Activated CD4-positive, alpha-beta T cell treated with anti-CD3 and anti-CD28 coated beads for 1 hour (primary cell): ENCODE measurements at places on chromosomes 4 and X.

- DNase-seq = no peak
These were observed 31.2 kb upstream of the PDGFRA start for GRCh38 chr4:54197926-54198325.

DNA sequence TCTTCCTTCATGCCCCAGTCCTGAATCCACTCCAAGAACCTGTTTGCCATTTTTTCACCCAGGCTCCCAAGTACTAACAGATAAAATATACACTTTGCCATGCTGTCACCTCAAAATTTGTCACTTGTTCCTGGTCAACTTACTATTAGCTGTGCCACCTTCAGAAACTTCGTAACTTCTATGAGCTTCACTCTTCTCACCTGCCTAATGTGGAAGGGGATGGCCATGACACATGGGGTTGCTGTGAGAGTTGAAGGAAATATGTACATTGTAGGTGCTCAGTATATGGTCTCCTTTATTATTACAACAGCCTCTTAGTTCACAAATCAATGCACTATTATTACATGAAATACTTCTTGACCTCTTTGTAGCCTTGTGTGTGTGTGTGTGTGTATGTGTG lies 10.4 kb downstream of the TMSB4X start:
- DNase-seq = no peak

DNA sequence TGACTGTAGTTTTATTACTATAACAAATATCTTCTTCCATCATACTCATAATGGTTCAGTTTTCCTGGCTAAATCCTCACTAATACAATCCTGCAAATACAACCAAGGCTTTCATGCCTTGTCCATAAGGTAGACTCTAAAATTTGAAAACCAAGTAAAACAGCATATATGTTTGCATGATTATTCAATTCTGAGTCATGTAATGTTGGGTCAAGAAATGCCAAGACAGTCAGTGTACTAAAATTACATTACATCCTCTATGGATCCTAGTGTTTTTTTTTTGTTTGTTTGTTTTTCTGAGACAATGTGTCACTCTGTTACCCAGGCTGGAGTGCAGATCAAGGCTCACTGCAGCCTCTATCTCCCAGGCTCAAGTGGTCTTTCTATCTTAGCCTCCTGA lies 38.6 kb upstream of the TEX13D start:
- DNase-seq = no peak

GRCh38 chrX:39764441-39764914 lies 333.3 kb downstream of the BCOR start:
- no peak for DNase-seq

- no peak for DNase-seq
These were observed 120.3 kb downstream of the ARHGEF9 start for GRCh38 chrX:63664741-63665140.

DNA sequence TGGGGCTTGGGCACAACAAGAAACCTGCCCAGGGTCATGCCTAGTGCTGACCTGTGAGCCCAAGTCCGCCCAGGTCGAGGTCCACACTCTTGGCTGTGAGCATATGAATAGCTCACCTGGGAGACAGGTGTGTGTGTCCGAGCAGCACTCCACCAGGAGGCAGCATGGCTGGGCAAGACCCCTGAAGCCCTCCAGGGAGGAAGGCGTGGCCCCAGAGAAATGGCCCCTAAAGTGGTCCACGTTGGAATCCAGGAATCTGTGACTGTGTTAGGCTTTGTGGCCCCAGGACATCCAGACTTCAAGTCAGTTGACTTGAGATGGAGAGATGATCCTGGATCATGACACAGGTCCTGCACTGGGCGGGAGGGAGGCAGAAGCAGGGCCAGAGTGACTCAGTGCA lies 138.8 kb downstream of the CPZ start:
- DNase-seq = no peak

GRCh38 chr4:75679876-75680575 lies 6.8 kb upstream of the G3BP2 start:
- no peak for DNase-seq

DNA sequence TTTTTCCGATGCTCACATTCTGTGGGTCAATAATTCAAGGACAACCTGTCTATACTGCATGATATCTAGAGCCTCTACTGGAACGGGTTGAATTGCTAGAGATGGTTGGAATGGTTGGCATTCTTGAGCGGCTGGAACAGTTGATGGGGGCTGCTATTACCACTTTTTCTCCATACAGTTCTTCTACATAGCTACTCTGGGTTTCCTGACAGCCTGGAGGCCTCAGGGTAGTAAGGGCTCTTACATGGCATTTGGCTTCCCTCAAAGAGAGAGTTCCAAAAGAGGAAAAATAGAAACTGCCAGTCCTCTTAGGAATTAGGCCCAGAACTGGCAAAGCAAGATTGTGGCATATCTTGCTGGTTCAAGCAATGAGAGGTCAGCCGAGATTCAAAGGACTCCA lies 53.1 kb downstream of the NAA11 start:
- DNase-seq = no peak

GRCh38 chr4:176774852-176775251 lies 17.9 kb downstream of the VEGFC start:
- DNase-seq = no peak

- DNase-seq = no peak
These were observed 9.0 kb downstream of the UBE2K start for GRCh38 chr4:39706741-39707511.

GRCh38 chr4:132238697-132239096 lies 910.4 kb upstream of the PCDH10 start:
- DNase-seq = no peak

- no peak for DNase-seq
These were observed 2360.1 kb downstream of the PCDH7 start for GRCh38 chr4:33080275-33080674.

GRCh38 chr4:124092541-124092984 lies 620.0 kb downstream of the ANKRD50 start:
- DNase-seq = no peak

DNA sequence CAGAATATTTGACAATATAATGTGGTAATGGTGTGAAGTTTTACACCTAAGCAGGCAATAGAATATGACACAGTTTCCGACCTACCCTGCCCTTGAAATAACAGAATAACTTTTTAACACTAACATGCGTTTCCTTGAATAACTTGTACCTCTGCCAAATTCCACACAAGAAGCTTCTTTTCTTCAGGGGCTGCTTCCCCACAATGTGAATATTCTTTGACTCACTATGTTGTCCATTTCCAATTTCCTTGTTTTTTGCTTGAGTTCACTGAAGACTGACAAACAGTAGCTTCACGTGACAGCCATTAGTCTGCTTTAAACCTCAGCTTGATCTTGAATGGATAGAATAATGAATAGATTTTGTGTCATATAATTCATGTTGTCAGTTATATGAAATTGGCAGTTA lies 14.3 kb downstream of the SHROOM3 start:
- DNase-seq = no peak

- DNase-seq = no peak
These were observed 454 bp downstream of the LETM1 start for GRCh38 chr4:1855333-1856070.

GRCh38 chr4:181685461-181685860 lies 557.7 kb upstream of the TENM3 start:
- no peak for DNase-seq

GRCh38 chr4:48315728-48316630 lies 25.4 kb upstream of the SLAIN2 start:
- DNase-seq = no peak

- DNase-seq = no peak
These were observed 66.3 kb upstream of the GAB1 start for GRCh38 chr4:143270256-143270838.

- no peak for DNase-seq
These were observed 130.0 kb upstream of the STX18 start for GRCh38 chr4:4671774-4672349.

DNA sequence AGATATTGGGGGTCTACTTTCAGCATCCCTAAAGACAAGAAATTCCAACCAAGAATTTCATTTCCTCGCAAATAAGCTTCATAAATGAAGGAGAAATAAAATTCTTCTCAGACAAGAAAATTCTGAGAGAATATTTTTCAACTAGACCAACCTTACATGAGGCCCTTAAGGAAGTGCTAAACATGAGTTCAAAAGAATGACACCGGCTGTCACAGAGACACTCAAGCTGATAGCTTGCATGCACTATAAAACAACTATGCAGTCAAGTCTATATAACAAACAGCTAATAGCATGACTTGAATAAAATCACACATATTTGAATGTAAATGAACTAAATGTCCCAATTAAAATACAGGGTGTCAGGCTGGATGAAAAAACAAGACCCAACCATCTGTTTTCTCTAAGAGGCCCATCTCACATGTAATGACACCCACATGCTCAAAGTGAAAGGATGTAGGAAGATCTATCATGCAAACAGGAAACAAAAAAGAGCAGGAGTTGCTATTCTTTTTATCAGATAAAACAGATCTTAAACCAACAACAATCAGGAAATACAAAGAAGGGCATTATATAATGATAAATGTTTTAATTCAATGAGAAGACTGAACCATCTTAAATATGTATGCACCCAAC lies 27.2 kb downstream of the FAAH2 start:
- DNase-seq = no peak

- DNase-seq = no peak
These were observed 1004.9 kb upstream of the GRID2 start for GRCh38 chr4:91298824-91299223.

- DNase-seq = no peak
These were observed 58.2 kb upstream of the DYNLT3 start for GRCh38 chrX:37905436-37906147.

DNA sequence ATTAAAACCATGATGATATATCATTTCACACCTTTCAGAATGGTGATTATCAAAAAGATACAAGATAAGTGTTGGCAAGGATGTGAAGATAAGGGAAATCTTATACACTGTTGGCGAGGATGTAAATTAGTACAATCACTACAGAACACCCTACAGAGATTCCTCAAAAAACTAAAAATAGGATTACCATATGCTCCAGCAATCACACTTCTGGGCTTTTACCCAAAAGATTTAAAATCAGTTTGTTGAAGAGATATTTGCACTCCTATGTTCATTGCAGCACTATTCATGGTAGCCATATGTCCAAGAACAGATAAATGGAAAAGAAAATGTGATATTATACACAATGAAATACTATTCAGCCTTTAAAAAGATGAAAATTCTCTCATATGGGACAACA lies 240.4 kb downstream of the GABRG1 start:
- no peak for DNase-seq

- no peak for DNase-seq
These were observed 222.6 kb downstream of the DCTD start for GRCh38 chr4:182694551-182694950.

- DNase-seq = no peak
These were observed 637.9 kb downstream of the FAT4 start for GRCh38 chr4:125952631-125953030.

DNA sequence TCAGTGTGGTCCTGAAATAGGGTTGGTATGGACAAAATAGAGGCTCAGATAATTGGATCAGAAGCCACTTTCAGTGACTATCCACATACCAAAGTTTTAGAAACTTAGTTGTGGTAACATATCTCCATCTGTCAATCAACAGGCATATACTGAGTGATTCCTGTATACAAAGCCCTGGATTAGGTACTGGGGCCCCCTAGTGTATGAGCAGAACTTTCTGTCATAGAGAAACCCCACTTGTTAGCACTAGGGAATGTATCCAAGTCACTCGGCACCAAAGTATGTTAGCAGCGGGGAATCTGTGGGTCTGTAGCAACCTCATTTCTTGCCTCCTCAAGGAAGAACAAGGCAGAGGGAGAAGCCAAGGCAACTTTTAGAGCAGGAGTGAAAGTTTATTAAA lies 50.7 kb downstream of the MAP7D3 start:
- no peak for DNase-seq

- no peak for DNase-seq
These were observed 211.4 kb downstream of the MID1IP1 start for GRCh38 chrX:39012621-39013111.

- no peak for DNase-seq
These were observed 39.2 kb downstream of the RAB40AL start for GRCh38 chrX:102976286-102976685.

DNA sequence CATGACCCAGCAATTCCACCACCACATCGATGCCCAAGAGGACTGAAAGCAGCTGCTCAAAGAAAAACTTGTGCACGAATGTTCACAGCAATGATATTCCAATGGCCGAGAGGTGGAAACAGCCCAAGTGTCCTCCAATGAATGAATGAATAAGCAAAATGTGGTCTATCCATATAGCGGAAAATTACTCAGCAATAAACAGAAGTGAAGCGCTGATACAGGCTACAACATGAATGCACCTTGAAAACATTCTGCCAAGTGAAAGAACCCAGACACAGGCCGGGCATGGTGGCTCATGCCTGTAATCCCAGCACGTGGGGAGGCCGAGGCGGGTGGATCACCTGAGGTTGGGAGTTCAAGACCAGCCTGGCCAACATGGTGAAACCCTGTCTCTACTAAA lies 5.2 kb upstream of the SLC2A9 start:
- no peak for DNase-seq

DNA sequence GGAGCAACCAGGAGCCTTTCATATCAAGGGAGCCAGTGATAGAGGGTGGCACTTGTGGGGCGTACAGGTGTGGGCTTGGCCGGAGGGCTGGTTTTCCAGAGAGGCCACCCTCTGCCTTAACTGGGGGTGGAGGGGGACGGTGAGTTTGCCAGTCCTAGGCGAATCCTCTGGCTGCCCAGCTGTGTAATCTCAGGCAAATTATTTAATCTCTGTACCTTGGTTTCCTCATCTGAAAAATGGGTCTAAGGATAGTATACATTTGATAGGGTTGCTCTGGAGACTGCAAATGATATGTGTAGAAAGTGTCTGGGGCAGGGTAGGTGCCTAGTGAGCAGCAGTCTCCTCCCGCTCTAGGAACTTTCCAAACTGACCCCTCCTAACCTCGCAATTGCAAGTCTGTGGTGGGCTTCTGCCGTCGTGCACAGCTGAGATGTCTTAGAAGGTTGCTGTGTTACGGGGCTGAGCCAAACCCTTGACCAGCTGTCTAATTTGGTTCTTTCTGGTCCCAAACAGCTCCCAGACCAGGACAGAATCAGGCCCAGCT lies 3.8 kb upstream of the CXCR3 start:
- DNase-seq = no peak

DNA sequence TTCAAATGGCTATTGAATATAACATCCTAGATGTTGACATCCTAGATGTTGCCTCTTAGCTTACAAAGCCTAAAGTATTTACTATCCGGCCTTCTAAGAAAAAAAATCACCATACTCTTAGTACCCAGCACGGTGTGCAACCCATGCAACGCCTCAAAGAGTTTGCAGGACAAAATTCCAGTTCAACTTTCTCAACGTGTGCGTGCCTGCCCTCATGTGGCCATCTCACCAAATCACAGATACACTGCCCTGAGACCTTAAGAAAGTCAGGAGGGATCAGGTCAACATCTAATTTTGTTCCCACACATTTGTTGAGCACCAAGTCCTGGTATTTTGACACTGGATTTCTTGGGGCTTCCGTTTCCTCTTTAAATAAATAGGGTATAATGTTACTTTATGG lies 68.3 kb downstream of the CRMP1 start:
- DNase-seq = no peak

- no peak for DNase-seq
These were observed 116.4 kb upstream of the IGSF1 start for GRCh38 chrX:131405497-131405896.

- no peak for DNase-seq
These were observed 55.6 kb upstream of the ADRA2C start for GRCh38 chr4:3710451-3711182.
